ENCODE measurements at places on chromosomes 1 and 21. TPM values are rescaled to one million over a fixed set of nuclear protein-coding genes. Genes with fewer than 3 reads are reported as not detected.

DNA sequence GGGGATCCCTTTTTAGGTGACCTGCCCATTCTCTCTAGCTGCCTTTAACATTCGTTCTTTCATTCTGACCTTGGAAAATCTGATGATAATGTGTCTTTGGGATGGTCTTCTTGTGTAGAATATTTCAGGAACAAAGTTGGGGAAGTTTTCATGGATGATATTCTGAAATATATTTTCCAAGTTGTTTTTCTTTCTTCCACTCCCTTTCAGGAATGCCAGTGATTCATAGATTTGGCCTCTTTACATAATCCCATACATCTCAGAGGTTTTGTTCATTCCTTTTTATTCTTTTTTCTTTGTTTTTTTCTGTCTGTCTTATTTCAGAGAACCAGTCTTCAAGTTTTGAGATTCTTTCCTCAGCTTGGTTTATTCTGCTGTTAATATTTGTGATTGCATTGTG, 13.9 kb upstream of the SCMH1 start:
- DNase-seq = no peak

DNA sequence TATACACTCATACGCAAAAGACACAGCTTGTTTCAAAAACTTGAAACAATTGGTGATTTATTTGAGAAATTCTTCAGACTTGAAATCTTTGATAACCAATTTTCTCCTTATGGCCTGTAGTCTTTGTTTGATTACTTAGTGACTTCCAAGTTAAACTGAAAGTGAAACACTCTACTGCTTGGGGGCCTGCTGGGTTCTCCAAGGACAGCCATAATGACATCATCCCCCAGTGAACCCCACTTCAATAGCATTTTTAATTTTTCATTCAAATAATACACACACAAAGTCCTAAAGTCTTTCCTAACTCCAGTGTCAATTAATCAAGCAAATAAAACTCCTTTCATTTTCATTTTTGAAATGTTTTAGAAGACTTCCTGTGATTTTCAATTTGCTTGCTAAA, 59.2 kb downstream of the KRTAP19-8 start:
- DNase-seq = no peak

- no peak for DNase-seq
Observed at GRCh38 chr1:923131-923990, at the start of gene SAMD11. SAMD11 (plus strand) TSS chr1:923923; CDS start chr1:924432, 509 bp downstream.

- DNase-seq = no peak
Observed at GRCh38 chr1:26114165-26114927, 2.7 kb downstream of the PDIK1L start.

- DNase-seq = no peak
Observed at GRCh38 chr1:114061121-114061830, 82.0 kb downstream of the OLFML3 start.

DNA sequence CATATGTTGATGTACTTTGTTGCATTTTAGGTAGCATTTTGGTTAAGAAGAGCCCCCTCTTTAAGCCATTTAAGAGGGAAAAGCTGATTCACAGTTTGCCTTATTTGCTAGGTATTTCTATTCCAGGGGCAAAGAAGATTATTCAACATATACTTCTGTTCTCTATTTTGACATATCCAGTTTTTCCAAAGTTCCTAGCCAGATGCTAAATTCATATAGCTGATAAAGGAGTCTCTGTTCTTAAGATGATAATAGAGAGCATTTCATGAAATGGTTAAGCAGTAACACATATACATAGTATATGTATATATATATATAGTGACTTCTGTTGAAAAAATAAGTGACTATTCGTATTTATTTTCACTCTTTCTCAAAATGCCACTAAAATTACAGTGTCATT, 15.5 kb upstream of the CD55 start:
- no peak for DNase-seq

DNA sequence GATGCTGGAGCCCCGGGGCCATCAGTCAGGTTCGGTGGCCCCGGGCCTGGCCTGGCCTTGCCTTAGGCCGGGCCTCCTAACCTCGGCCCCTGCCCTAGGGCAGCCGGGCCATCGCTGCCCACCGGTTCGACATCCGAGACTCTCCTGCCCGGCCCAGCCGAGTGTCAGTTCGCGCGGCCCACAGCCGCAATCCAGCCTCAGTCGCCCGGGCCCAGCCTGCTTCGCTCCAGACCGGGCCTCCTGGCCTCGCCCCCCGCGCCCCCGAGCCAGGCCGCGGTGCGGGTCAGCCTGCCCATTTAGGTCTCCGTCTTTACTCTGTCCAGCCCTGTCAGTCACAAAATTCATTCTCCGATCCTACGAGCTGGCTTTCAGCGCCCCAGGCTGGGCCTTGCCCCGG, 777 bp downstream of the LRRC41 start:
- no peak for DNase-seq

GRCh38 chr1:201145132-201145531, 9.1 kb downstream of the TMEM9 start:
- no peak for DNase-seq

DNA sequence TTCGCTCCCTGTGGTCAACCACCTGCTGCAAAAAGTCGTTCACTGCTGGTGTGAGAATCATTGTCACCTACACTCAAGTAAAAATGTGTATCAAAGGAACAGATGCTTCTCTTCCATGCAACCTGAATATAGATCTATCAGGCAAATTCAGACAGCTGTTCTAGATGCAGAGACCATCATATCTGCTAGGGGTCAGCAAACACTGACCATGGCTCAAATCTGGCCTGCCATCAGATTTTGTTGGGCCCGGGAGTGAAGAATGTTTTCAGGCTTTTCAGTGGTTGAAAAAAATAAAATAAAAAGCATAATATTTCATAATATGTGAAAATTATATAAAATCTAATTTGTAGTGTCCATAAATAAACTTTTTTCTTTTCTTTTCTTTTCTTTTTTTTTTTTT, 199.6 kb downstream of the RGS7 start:
- no peak for DNase-seq

DNA sequence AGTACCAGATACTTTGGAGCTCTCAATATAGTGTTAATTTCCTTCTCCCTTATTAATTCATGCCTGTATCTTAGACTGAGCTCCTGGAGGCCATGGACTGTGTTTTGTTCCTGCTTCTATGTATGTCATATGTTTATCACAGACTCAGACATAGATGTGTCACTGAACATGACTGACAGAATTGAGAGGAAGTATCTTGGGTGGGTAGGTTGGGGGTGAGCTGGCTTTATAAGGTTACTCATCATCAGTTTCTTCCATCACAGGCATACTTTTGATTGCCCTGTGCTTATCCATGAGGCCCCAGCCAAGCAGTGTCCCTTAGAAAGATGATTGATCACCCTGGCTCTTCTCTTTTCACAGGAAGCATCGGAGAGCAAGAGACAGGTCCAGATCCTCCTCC, 5.6 kb upstream of the SH3D21 start:
- no peak for DNase-seq

- DNase-seq = no peak
Observed at GRCh38 chr1:182507685-182508084, 57.7 kb downstream of the RGSL1 start.

DNA sequence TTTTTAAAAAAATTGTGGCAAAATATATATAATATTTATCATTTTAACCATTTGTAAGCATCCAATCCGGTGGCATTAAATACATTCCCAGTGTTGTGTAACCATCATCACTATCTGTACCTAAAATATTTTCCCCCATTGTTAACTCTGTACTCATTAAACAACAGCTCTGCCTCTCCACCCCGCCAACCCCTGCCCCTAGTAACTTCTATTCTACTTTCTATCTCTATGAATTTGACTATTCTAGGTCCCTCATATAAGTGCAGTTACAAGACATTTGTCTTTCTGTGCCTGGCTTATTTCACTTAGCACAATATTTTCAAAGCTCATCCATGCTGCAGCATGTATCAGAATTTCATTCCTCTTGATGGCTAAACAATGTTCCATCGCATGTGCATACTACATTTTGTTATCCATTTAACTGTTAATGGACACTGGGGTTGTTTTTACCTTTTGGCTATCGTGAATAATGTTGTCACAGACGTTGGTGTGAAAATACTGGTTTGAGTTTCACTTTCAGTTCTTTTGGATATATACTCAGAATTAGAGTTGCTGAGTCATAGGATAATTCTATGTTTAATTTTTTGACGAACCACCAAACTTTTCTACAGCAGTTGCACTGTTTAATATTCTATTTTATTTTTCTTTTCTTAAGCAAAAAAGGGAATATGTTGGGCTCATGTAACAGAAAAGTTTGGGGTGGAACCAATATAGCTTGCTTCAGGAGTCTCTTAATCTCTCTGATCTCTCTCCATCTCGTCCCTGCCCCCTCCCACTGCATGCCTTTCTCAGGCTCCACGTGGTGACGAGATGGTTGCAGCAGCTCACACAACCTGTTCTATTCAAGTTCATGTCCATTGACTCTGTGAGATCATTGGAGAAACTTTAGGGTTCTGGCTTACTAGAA, 25.2 kb upstream of the RCAN1 start:
- DNase-seq = peak; percentile 66

- DNase-seq = no peak
Observed at GRCh38 chr1:240732390-240732789, 120.4 kb upstream of the GREM2 start.

GRCh38 chr1:229717786-229718576, 91.9 kb downstream of the URB2 start:
- no peak for DNase-seq

Gene PIK3CD
- total RNA-seq = 102 TPM

Gene GUCA2B
- not detected for total RNA-seq

All from GM12878 (cell line).